ENCODE measurements at places on chromosomes 4 and X. TPM values are rescaled to one million over a fixed set of nuclear protein-coding genes. Genes with fewer than 3 reads are reported as not detected.

GRCh38 chr4:82947498-82947897 is 47.0 kb downstream of the THAP9 start:
- no peak for DNase-seq

GRCh38 chr4:87117051-87117731 is 103.2 kb downstream of the KLHL8 start:
- DNase-seq: no peak

- no peak for DNase-seq
Measured at GRCh38 chrX:124373348-124373747, 27.0 kb downstream of the SH2D1A start.

- DNase-seq: no peak
Measured at GRCh38 chrX:14344172-14344940, 185.0 kb upstream of the GLRA2 start.

GRCh38 chr4:9954468-9954867 is 66.8 kb downstream of the SLC2A9 start:
- no peak for DNase-seq

- no peak for DNase-seq
Measured at GRCh38 chr4:3010577-3010976, 47.2 kb downstream of the GRK4 start.

DNA sequence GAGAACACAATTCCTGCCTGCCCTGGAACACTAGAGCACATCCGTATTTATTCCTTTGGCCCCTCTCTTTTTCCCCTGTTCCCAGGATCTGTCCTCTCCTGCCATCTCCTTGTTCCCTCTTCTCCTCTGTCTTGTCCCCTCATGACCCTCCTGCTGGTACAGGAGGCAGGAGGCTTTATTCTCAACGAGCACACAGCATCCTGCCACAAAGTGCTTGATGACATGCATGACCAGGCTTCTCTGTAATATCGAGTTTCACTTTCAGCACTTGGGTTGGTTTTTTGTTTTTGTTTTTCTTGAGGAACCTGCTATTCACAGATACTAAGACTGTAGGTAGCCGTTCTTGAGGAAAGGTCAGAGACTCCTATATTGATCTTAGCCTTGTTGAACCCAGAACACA is 35.3 kb downstream of the NALF2 start:
- DNase-seq: no peak

GRCh38 chr4:159015841-159016240 is 87.0 kb upstream of the RAPGEF2 start:
- no peak for DNase-seq

The SPANXC gene
- total RNA-seq: not detected

- no peak for DNase-seq
Measured at GRCh38 chr4:121769341-121769740, 4.4 kb upstream of the SMIM43 start.

The SYAP1 gene
- total RNA-seq: 30.4 TPM

DNA sequence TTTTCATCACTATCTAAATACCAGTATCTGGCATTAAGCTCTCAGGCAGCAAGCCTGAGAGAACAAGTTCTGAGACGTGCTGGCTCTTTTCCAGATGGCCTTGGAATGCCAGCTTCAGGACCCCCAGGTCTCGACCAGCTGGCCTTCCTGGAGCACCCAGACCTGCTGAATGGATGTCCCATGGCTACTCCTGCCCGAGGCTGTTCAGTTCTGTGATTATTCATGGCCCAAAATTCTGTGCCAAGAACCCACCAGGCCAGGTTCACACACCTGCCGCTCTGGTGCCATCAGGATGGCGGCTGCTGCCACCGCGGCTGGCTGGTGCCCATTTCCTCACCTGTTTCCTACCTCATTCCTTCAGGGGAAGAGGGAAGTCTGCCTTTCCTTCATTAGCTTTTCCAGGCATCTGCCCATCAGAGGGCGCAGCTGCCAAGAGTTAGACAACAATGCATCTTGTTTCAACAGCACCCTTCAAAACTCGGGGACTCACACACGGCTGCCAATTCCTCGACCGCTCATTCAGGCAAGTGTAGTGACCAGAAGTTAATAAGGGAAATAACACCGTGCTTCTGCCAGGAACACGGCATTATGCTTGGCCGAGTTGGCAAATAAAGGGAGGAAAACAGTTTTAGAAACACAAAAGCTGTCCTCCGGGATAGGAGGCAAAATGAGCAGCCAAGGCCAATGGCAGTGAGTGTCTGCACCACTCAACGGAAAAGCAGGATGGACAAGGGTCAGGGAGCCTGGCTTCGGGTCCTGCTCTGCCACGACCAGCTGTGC is 173.8 kb downstream of the NSUN7 start:
- peak; percentile 87 for DNase-seq

GRCh38 chrX:40098264-40099054 is 701 bp upstream of the BCOR start:
- peak; percentile 59 for DNase-seq

DNA sequence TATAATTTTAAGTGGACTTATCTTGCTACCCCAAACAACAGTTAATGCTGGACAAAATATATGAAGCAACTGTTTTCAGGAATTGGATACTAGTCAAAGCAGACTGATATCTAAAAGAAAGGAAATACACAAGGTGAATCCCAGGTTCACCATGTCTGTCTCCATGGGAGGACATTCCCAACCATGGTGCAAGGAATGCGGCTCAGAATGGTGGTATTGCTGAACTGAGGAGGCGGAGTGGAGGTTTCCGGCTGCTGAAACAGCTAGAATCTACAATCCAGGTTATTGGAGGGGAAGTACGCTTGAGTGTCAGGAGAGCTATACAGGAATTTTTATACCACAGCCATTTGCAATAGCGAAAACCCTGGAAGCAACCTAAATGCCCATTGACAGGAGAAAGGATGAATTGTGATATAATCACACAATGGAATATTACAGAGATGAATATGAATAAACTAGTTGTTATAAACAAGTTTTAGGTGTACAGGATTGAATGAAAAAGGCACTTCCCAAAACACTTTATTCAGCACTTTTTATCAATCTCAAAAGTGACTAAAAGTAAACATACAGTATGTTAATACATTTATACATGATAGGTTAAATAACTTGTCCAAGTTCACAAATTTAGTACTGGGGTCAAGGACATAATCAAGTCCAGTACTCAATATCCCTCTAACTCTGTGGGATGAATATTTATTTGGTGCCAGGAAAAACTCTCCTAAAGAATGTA is 9.0 kb downstream of the HMGB2 start:
- DNase-seq: no peak

- no peak for DNase-seq
Measured at GRCh38 chr4:24913119-24913485, 260 bp upstream of the CCDC149 start.

The ADGRL3 gene
- total RNA-seq: 0.13 TPM

The ITIH6 gene
- not detected for total RNA-seq

The SPANXN4 gene
- total RNA-seq: not detected

DNA sequence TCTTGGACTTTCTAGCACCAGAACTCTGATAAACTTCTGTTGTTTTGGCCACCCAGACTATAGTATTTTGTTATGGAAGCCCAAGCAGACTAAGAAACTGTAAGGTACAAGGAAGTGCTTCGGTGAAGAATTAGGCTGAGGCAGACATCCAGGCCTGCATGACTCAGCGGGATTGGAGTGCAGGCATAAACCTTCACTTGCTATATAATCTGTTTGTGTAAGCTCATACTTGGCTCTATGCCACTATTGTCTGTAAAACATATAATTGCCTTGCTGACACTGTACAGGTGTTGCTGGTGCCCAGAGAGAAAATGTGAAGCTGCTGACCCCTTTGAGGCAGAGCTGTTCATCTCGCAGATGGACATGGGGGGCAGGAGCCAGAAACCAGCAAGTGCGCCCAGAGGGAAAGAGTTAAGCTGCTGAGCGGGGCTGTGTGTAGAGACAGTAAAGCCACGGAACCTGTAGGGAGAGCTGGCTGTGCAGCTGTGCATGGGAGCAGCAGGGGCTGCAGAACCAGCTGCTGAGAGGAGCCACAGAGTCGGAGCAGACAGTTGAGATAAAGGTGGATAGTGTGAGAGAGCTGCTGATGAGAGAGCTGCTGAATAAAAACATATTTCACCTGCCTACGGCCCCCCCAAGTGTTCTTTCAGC is 96.2 kb downstream of the RBM46 start:
- DNase-seq: peak; percentile 39

GRCh38 chr4:28822163-28822562 is 1898.0 kb upstream of the PCDH7 start:
- DNase-seq: no peak

DNA sequence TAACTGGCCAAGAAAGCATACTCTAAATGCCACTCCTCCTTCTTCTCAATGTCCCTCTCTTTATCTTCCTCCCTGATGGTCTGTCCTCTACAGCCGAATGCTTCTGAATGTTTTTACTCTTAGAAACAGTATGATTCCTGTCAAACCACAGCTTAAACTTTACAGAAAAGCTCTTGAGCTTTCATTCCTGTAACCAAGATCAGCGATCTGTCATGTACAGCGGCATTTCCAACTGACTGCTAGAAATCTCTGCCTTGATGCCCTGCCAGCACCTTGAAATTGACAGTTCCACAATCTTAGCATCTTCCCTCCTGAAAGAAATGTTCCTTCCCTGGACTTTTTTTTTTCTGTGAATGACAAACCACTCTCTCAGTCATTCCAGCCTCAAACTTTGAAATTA is 11.5 kb upstream of the GATB start:
- no peak for DNase-seq

GRCh38 chrX:86946569-86946968 is 571.0 kb upstream of the KLHL4 start:
- DNase-seq: peak; percentile 9

DNA sequence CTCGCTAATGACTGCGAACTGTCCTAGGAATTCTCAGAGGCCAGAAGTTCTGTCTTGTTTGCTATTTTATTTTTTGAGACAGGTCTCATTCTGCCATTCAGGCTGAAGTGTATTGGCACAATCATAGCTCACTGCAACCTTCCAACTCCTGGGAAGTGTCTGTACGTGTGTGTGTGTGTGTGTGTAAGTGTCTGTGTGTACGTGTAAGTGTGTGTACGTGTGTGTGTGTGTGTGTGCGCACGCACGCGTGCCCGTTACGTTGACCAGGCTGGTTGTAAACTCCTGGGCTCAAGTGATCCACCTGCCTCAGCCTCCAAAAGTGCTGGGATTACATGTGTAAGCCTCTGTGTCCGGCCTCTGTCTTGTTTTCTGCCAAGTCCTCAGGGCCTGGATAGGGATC is 10.4 kb upstream of the CDK16 start:
- no peak for DNase-seq

GRCh38 chr4:48602763-48603162 is 112.7 kb downstream of the ZAR1 start:
- DNase-seq: no peak

GRCh38 chr4:140579278-140579677 is 10.5 kb upstream of the UCP1 start:
- DNase-seq: no peak

GRCh38 chrX:11478911-11479310 is 185.7 kb downstream of the AMELX start:
- DNase-seq: no peak

The ZBTB33 gene
- 12.2 TPM for total RNA-seq
